Breast epithelium (tissue), 4 donors: ENCODE measurements at places on chromosomes 1 and 21.

- no peaks in the 10 kb centered on the region for H3K4me1 ChIP-seq
- no peak for DNase-seq
- H3K27ac ChIP-seq, result no peak overlapping the region
- no peak overlapping the region for H3K4me3 ChIP-seq
- no peaks in the 10 kb centered on the region for H3K36me3 ChIP-seq
- no peaks in the 10 kb centered on the region for H3K27me3 ChIP-seq
These were observed 25.2 kb downstream of the CRNN start for GRCh38 chr1:152388889-152389288.

DNA sequence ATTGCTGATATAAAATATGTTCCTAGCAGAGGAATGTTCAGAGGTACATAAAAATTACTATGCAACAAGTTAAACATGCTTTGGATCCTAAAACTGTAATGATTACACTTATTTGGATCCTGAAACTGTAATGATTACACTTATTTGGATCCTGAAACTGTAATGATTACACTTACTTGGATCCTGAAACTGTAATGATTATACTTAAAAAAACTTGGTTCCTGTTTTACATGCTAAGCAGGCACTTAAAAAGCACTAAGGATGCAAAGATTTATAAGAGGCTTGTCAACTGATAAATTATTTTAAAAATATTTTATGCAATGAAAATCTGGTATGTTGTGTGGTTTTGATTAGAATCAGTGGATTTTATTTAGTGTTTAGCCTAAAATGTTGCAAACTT is 47.7 kb downstream of the ZNHIT6 start:
- no peaks in the 10 kb centered on the region for H3K4me1 ChIP-seq
- H3K27me3 ChIP-seq, result no peaks in the 10 kb centered on the region
- H3K4me3 ChIP-seq, result no peak overlapping the region
- H3K27ac ChIP-seq, result no peak overlapping the region
- H3K36me3 ChIP-seq, result no peaks in the 10 kb centered on the region

DNA sequence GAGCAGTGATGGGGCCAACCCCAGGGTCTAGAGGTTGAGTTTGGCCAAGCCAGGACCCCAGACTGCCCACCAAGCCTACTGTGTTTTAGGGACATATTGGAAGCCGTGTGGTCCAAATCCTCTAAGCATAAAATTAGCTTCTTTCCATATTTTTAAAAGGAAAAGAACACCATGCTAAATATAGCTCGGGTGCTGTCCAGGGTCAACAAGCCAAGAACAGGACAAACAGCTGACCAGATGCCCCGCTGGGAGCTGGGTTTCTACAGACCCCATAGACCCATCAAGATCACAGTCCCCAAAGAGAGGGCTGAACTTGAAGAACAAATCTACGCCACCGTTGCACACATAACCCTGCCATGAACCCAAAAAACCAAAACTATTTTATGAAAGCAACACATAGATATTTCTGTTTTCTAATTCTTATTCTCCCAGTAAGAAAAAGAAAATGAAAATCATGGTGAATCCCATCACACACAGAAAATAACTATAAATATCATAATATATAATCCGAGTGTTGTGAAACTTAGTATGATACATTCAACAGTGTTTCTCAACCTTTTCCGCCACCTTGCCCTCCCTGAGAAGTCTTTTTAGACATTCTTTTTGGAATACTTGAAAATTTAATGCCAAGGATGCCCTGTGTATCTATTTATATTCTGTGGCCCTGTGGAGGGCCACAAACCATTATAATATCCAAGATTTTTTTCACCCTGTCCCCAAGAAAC is 36.2 kb upstream of the FHAD1 start:
- no peak for DNase-seq
- H3K4me3 ChIP-seq, result no peak overlapping the region
- no peak overlapping the region for H3K27ac ChIP-seq

DNA sequence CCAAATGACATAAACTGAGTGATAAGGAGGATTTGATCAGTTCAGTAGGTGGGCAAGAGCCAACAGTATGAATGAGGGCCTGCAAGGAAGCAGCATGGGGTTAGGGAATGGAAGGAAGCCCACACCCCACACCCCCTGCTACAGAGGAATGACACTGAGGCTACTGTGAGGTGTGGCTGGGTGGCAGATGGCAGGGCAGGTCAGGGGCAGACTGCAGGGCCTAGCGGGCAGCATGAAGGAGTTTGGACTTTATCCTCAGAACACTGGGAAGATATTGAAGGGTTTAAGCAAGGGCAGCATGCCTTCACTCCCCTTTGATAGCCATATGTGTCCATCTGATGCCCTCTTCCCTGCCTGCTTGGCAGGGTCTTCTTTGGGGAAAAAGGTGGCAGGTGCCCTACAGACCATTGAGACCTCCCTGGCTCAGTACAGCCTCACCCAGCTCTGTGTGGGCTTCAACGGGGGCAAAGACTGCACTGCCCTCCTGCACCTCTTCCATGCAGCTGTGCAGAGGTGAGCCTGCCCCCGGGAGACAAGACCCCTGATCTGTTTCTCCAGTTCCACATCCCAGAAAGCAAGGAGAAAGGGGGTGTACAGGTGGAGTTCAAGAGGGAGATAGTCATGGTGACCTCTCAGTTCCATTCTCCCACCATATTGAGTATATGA is 4.1 kb upstream of the LENEP start:
- H3K4me3 ChIP-seq, result no peak overlapping the region
- no peaks in the 10 kb centered on the region for H3K36me3 ChIP-seq
- no peaks in the 10 kb centered on the region for H3K27me3 ChIP-seq
- no peak for DNase-seq

GRCh38 chr1:83029050-83029449 is 969.9 kb downstream of the TTLL7 start:
- H3K4me3 ChIP-seq, result no peak overlapping the region
- H3K36me3 ChIP-seq, result no peaks in the 10 kb centered on the region
- no peak for DNase-seq
- no peaks in the 10 kb centered on the region for H3K4me1 ChIP-seq
- H3K27ac ChIP-seq, result no peak overlapping the region

DNA sequence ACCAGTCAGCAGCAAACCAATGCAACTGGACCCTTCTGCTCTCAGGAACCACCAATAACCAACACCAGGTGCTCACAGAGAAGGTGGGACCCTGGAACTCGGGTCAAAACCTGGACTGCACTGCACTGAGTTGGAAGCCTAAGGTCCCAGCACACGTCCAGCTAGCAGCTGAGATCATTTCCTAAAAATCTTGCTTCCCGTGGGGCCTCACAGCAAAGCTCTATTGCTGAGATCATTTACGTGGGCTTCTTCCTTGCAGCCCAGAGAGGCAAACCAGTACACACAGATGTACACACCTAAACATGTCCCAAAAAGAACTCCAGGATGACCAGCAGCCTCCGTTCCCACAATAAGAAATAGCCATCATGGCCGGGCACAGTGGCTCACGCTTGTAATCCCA is 22.8 kb upstream of the STMN1 start:
- DNase-seq, result no peak
- no peaks in the 10 kb centered on the region for H3K36me3 ChIP-seq
- H3K4me3 ChIP-seq, result no peak overlapping the region
- H3K4me1 ChIP-seq, result no peaks in the 10 kb centered on the region
- no peaks in the 10 kb centered on the region for H3K27me3 ChIP-seq

- H3K27ac ChIP-seq, result no peak overlapping the region
- H3K27me3 ChIP-seq, result no peaks in the 10 kb centered on the region
- no peak overlapping the region for H3K4me3 ChIP-seq
- no peaks in the 10 kb centered on the region for H3K4me1 ChIP-seq
- DNase-seq, result no peak
- H3K36me3 ChIP-seq, result no peaks in the 10 kb centered on the region
These were observed 127.7 kb upstream of the COL6A1 start for GRCh38 chr21:45853703-45854342.

DNA sequence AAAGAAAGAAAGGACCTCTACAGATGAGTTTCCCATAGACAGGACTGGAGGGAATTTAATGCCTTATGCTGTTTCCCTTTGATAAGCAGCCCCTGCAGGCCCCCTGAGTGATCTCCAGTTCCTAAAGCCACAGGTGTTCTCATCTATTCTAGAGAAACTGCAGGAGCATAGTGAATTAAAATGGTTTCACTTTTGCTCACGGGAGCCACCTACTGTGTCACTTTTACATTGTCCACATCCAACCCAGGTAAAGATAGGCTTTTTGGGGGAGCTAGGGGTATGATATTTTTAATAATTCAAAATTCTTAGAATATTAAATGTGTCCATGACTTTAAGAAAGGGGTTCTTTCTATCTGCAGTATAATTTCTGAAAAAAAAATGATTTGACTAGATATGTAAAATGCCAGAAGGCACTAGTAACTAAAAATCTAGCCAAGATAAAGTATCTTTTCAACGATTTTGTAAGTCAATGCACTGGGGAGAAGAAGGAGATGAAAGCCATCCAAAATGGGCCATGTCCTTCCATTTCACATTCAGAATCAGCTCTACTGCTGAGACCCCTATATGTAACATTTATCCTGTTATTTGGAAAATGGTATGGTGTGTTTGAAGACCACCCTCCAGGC is 267.3 kb upstream of the DUSP10 start:
- no peaks in the 10 kb centered on the region for H3K27me3 ChIP-seq
- no peak overlapping the region for H3K4me3 ChIP-seq
- no peak overlapping the region for H3K27ac ChIP-seq
- H3K4me1 ChIP-seq, result no peaks in the 10 kb centered on the region
- H3K36me3 ChIP-seq, result no peaks in the 10 kb centered on the region
- no peak for DNase-seq

DNA sequence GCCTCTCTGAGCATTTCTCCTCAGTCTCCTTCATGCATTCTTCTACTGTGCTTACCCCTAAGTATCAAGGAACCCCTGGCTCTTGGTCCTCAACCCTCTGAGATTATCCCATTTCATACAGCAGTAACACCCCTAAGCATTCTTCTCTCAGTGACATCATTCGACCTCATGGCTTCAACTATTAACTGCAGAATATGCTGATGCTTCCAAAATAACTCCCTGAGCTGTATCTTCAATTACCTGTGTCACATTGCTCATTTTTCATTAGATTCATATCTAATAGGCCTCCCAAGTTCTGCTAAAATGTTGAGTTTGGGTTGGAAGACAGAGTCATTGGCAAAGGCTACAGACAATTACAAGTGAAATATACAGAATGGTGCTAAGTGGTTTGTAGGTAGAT is 7.5 kb downstream of the CAPN8 start:
- H3K36me3 ChIP-seq, result no peaks in the 10 kb centered on the region
- no peak overlapping the region for H3K4me3 ChIP-seq
- no peak for DNase-seq
- no peaks in the 10 kb centered on the region for H3K4me1 ChIP-seq
- no peaks in the 10 kb centered on the region for H3K27me3 ChIP-seq

- H3K27ac ChIP-seq, result no peak overlapping the region
- no peak for DNase-seq
- no peaks in the 10 kb centered on the region for H3K27me3 ChIP-seq
- H3K36me3 ChIP-seq, result peaks cover 21% of the 10 kb centered on the region
- no peak overlapping the region for H3K4me3 ChIP-seq
- no peaks in the 10 kb centered on the region for H3K4me1 ChIP-seq
These were observed 19.8 kb downstream of the PARP1 start for GRCh38 chr1:226388131-226388530.

DNA sequence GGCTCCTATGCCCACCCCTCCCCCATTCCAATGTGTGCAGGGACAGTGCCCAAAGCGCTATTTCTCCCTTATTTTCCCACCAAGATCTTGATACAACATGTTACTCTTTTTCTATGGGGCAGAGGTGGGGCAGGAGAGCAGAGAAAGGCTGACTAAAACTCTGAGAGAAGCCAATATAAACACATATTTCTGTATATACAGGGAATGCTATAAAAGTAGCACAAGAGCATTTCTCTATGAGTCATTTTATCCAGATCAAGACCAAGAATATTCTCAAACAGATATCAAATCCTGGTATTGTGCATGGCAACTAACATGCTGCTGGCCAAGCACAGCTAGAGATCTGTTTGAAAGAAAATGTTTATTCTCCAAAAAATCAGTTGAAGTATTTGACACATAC is 7.3 kb downstream of the WDR26 start:
- no peaks in the 10 kb centered on the region for H3K36me3 ChIP-seq
- no peak overlapping the region for H3K27ac ChIP-seq
- no peaks in the 10 kb centered on the region for H3K4me1 ChIP-seq
- no peak for DNase-seq

DNA sequence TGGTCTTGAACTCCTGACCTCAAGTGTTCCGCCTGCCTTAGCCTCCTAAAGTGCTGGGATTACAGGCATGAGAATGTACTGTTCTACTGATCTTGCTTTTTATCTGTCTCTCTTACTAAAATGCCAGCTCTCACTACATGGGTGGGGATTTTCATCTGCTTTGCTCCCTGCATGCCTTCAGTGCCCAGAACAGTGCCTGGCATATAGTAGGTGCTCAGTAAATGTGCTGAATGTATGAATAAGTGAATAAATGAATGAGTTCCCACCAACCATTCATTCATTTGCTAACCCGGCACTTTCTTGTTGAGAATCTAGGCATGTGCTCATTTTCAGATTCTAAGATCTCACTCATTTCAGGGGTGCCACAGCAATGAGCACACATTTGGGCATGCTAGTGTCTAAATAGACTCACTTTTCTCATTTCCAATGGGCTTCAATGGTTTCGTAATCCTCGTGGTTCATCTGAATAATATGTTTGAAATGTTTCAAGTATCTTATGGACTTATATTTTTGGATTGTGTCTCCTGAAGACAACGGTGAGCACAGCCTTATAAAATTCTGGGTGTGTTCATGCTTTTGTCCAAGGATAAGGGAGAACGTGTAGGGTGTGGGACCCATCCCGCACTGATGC is 7.6 kb downstream of the DHRS3 start:
- H3K36me3 ChIP-seq, result no peaks in the 10 kb centered on the region
- peaks cover 9% of the 10 kb centered on the region for H3K4me1 ChIP-seq
- no peaks in the 10 kb centered on the region for H3K27me3 ChIP-seq

DNA sequence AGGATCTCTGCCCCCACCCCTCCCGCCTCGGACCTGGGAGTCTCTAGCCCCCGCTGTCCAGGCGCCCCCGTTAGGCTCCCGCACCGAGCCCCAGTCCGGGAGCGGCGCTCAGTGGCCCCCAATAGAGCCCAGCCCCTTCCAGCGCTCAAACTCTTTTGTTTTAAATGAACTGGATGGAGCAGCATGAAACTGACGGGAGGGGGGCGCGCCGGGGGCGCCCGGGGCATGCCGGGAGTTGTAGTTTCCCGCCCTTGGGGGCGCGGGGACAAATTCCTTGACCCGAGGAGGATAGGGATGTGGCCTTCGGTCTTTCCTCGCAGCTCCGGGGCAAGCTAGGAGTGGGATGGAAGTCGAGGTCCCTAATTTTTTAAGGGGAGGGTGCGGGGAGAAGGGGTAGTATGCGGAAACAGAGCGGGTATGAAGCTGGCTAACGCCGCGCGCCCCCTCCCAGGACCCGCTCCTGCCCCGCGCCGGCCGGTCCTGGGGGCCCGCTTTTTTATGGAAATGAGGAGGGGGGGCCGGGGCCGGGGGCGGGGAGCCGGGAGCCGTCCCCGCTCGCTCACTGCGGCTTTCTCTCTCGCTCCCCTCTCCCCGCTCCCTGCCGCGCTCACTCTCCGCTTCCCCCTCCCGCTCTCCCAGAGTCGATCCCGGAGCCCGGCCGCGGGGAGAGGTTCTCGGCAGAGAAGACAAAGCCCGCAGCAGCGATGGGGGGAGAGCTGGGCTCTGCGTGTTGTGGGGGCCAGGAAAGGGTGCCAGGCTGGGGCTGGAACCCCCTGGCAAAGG is at the start of gene MEX3A:
Gene MEX3A (minus strand): TSS at position 157 of the 783 bp plus-strand sequence. CDS start 467 bp downstream, outside the sequence.
- H3K27ac ChIP-seq, result peak within 1 kb of the TSS; percentile 61
- peak within 1 kb of the TSS; percentile 95 for H3K4me3 ChIP-seq
- H3K27me3 ChIP-seq, result no peaks in the 10 kb centered on the region
- no peaks in the 10 kb centered on the region for H3K36me3 ChIP-seq

GRCh38 chr1:203316626-203317093 is 11.3 kb downstream of the BTG2 start:
- peak; percentile 74 for DNase-seq
- H3K36me3 ChIP-seq, result no peaks in the 10 kb centered on the region
- no peaks in the 10 kb centered on the region for H3K27me3 ChIP-seq
- peak overlapping the region; percentile 78 for H3K27ac ChIP-seq
- no peak overlapping the region for H3K4me3 ChIP-seq
- H3K4me1 ChIP-seq, result peaks cover 2% of the 10 kb centered on the region
